Activated CD4-positive, alpha-beta memory T cell treated with anti-CD3 and anti-CD28 coated beads for 36 hours (primary cell): ENCODE measurements at places on chromosomes 13 and 19.

GRCh38 chr19:33406521-33407139, 33.1 kb downstream of the CEBPG start:
- H3K36me3 ChIP-seq: no peaks in the 10 kb centered on the region
- DNase-seq: peak; percentile 84
- H3K4me1 ChIP-seq: peaks cover 4% of the 10 kb centered on the region
- H3K27ac ChIP-seq: no peak overlapping the region

GRCh38 chr13:97948041-97948440, 5.4 kb upstream of the IPO5 start:
- no peak overlapping the region for H3K27ac ChIP-seq
- no peak for DNase-seq
- H3K36me3 ChIP-seq: peaks cover 2% of the 10 kb centered on the region
- no peak overlapping the region for H3K4me3 ChIP-seq

GRCh38 chr13:32838945-32839344, 177.3 kb upstream of the KL start:
- peaks cover 2% of the 10 kb centered on the region for H3K27me3 ChIP-seq
- no peak overlapping the region for H3K27ac ChIP-seq
- no peaks in the 10 kb centered on the region for H3K36me3 ChIP-seq
- no peaks in the 10 kb centered on the region for H3K4me1 ChIP-seq
- no peak for DNase-seq

DNA sequence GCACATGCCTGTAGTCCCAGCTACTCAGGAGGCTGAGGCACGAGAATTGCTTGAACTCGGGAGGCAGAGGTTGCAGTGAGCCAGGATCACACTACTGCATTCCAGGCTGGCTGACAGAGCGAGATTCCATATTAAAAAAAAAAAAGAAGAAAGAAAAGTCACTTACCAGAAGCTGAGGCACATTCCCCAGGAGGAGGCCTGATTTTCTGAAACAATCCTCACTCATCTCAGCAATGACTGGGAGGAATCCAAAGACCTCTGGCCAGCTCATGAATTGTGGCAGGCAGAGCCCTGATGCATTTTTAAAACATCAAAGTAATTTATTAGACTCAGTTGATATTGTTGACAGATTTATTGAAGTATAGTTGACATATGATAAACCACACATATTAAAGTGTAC, 206.3 kb downstream of the FOXO1 start:
- H3K36me3 ChIP-seq: no peaks in the 10 kb centered on the region
- H3K27ac ChIP-seq: no peak overlapping the region
- H3K4me1 ChIP-seq: peaks cover 2% of the 10 kb centered on the region
- no peak for DNase-seq
- no peak overlapping the region for H3K4me3 ChIP-seq
- no peaks in the 10 kb centered on the region for H3K27me3 ChIP-seq

- DNase-seq: no peak
- no peak overlapping the region for H3K4me3 ChIP-seq
- no peaks in the 10 kb centered on the region for H3K27me3 ChIP-seq
- no peaks in the 10 kb centered on the region for H3K4me1 ChIP-seq
These were observed 870.8 kb upstream of the SPRY2 start for GRCh38 chr13:81211713-81212112.

DNA sequence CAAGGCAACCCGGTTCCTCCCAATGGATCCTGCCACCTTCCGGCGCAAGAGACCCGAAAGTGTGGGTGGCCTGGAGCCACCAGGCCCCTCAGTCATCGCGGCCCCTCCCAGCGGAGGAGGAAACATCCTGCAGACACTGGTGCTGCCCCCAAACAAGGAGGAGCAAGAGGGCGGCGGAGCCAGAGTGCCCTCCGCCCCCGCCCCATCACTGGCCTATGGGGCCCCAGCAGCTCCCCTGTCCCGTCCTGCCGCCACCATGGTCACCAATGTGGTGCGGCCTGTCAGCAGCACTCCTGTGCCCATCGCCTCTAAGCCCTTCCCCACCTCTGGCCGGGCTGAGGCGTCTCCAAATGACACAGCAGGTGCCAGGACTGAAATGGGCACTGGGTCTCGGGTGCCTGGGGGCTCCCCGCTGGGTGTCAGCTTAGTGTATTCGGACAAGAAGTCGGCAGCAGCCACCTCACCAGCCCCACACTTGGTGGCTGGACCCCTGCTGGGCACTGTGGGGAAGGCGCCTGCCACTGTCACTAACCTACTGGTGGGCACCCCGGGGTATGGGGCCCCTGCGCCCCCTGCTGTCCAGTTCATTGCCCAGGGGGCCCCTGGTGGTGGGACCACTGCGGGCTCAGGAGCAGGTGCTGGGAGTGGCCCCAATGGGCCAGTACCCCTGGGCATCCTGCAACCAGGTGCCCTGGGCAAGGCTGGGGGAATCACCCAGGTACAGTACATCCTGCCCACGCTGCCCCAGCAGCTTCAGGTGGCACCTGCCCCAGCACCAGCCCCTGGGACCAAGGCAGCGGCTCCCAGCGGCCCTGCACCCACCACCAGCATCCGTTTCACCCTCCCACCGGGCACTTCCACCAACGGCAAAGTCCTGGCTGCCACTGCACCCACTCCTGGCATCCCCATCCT, 11.2 kb upstream of the PRR19 start:
- peak; percentile 59 for DNase-seq
- H3K27me3 ChIP-seq: no peaks in the 10 kb centered on the region
- H3K36me3 ChIP-seq: peaks cover 15% of the 10 kb centered on the region
- no peak overlapping the region for H3K27ac ChIP-seq

- H3K27me3 ChIP-seq: no peaks in the 10 kb centered on the region
- H3K4me3 ChIP-seq: no peak overlapping the region
- no peak for DNase-seq
- peaks cover 20% of the 10 kb centered on the region for H3K36me3 ChIP-seq
- H3K4me1 ChIP-seq: peaks cover 28% of the 10 kb centered on the region
These were observed 26.2 kb downstream of the RAP2A start for GRCh38 chr13:97460004-97460775.

GRCh38 chr19:17001603-17002183, 24.9 kb downstream of the CPAMD8 start:
- H3K4me1 ChIP-seq: peaks cover 22% of the 10 kb centered on the region
- peak overlapping the region; percentile 8 for H3K4me3 ChIP-seq
- peak; percentile 86 for DNase-seq
- H3K27ac ChIP-seq: peak overlapping the region; percentile 72
- no peaks in the 10 kb centered on the region for H3K36me3 ChIP-seq

DNA sequence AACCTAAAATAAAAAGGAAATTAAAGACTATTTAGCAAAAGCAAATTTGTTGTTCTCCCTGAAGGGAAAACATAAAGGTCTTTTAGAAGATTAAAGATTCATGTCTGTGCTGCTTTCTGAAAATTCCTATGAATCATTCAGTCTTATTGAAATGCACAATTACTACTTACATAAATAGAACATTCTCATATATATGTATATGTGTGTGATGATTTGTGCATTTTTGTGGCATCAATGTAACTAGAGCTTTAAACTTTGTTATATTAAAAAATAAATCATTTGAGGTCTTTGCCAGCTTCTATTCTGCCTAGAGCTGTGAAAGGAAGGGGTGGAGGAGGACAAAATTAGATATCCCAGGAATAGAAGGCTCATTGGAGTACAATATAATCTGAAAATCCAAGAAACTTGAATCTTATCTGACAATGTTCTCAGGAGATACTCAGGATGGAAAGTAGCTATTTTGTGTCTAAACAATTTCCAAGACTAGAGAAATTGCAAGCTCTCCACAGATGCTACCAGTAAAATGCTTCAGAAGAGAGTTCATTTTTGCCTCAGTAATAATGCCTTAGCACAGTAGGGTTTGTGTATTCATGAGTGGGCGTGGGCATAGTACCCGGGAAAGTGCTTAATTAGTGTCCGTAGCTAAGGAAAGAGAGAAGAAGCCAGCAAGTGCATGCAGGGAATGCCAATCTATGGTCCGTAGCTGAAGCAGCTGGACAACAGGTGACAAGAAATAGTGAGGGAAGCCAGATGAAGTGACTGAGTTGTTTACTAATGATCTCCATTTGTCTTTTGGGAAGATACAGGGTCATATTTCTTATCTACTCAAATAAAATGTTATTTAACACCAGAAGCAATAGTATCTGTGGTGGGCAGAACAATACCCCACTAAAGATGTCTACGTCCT, 395.5 kb upstream of the NBEA start:
- DNase-seq: no peak
- H3K36me3 ChIP-seq: no peaks in the 10 kb centered on the region
- no peaks in the 10 kb centered on the region for H3K4me1 ChIP-seq
- H3K27me3 ChIP-seq: no peaks in the 10 kb centered on the region

DNA sequence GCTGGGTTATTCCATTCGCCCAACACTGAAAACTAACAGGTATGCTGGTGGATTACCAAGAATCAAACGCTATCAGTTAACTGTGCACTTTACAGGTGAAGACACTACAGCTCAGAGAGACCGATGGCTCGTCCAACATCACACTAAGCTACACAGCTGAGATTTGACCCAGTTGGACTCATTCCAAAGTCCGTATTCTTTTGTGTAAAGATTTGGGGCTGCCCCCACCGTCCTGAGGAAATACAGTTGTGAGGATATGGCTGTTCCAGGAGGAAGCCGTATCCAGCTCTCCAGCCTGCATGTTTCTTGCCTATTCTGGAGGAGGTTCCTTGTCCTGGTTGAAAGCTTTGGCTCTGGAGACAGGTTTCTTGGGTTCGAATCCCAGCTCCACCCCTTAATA, 4.2 kb downstream of the ZSCAN5A start:
- DNase-seq: no peak
- H3K36me3 ChIP-seq: peaks cover 17% of the 10 kb centered on the region
- H3K4me1 ChIP-seq: peaks cover 19% of the 10 kb centered on the region
- H3K27ac ChIP-seq: no peak overlapping the region
- H3K27me3 ChIP-seq: no peaks in the 10 kb centered on the region

GRCh38 chr19:18480006-18480691, 41.7 kb downstream of the ELL start:
- H3K4me3 ChIP-seq: no peak overlapping the region
- peak overlapping the region; percentile 96 for H3K27ac ChIP-seq
- no peaks in the 10 kb centered on the region for H3K27me3 ChIP-seq
- peaks cover 91% of the 10 kb centered on the region for H3K4me1 ChIP-seq
- no peak for DNase-seq

DNA sequence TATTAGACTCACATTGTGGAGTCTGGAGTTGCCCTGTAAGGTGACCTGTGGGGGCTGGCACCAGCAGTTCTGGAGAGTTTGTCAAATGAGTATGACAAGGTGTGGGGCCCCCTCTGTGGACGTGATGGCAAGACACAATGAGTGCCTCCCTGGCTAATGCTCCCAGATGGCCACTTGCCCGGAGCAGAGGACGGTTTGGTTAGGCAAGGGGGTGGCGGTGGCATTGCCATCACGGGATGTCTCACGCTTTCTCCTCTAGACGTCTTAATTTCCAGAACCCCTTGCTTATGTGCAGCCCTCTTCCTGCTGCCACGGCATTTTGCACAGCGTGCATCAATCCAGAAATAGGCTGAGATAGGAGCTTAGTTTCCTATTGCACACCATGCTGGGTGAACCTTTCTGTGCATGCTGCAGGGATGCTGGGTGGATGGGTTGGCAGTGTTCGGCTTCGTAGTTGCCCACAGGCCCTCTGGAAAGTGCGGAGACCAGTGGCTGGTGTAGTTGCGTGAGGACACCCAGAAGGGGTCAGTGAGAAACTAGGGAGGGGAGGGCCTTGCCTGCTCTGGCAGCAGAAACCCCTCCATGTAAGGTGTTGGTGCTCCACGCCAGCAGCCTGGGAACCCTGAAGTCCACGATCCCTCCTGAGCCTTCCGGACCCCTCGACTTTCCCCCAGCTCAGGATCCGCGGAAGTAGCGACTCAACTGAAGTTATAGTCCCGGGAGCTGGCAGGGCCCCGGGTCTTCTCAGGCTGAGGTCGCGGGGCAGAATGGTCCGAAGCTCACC, 18.1 kb upstream of the LRP3 start:
- peaks cover 30% of the 10 kb centered on the region for H3K4me1 ChIP-seq
- H3K36me3 ChIP-seq: peaks cover 7% of the 10 kb centered on the region
- peaks cover 3% of the 10 kb centered on the region for H3K27me3 ChIP-seq
- peak overlapping the region; percentile 96 for H3K27ac ChIP-seq
- DNase-seq: peak; percentile 50

GRCh38 chr19:42251572-42252358, 3.2 kb downstream of the ERF start:
- peak overlapping the region; percentile 80 for H3K4me3 ChIP-seq
- H3K27me3 ChIP-seq: no peaks in the 10 kb centered on the region
- peak overlapping the region; percentile 86 for H3K27ac ChIP-seq
- peaks cover 34% of the 10 kb centered on the region for H3K4me1 ChIP-seq
- no peak for DNase-seq

GRCh38 chr19:17200408-17201079, 14.6 kb upstream of the USE1 start:
- no peak overlapping the region for H3K27ac ChIP-seq
- peaks cover 50% of the 10 kb centered on the region for H3K36me3 ChIP-seq
- H3K4me3 ChIP-seq: no peak overlapping the region
- no peaks in the 10 kb centered on the region for H3K4me1 ChIP-seq
- H3K27me3 ChIP-seq: no peaks in the 10 kb centered on the region

- H3K27ac ChIP-seq: peak overlapping the region; percentile 24
- DNase-seq: peak; percentile 33
- H3K4me3 ChIP-seq: no peak overlapping the region
These were observed 96.3 kb downstream of the MYCBP2 start for GRCh38 chr13:77230560-77230959.

- no peak overlapping the region for H3K4me3 ChIP-seq
- DNase-seq: no peak
- no peak overlapping the region for H3K27ac ChIP-seq
- no peaks in the 10 kb centered on the region for H3K4me1 ChIP-seq
These were observed 387.4 kb downstream of the DLEU7 start for GRCh38 chr13:50456111-50456510.

GRCh38 chr19:13060964-13061927, 41.4 kb downstream of the LYL1 start:
- no peaks in the 10 kb centered on the region for H3K36me3 ChIP-seq
- peak overlapping the region; percentile 70 for H3K4me3 ChIP-seq
- peaks cover 8% of the 10 kb centered on the region for H3K4me1 ChIP-seq

DNA sequence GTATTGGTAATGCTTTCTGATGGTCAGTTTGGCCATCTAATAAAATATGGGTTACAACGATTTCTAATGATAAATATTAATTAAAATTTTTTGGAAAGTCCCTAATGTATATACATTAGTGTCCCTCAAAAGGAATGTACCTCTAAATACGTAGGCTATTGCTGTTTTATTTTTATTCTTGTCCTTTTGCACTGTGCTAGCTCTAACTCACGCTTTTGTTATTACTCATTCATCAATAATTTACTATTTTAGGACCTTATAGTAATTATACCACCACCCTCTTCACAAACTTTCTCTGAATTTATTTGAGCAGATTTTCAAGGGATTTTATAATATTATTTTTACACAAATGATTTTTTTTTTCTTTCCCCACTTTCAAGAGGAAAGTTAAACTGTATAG, 795.9 kb upstream of the PCDH9 start:
- H3K27me3 ChIP-seq: no peaks in the 10 kb centered on the region
- no peak for DNase-seq
- H3K4me1 ChIP-seq: no peaks in the 10 kb centered on the region
- no peaks in the 10 kb centered on the region for H3K36me3 ChIP-seq

- no peaks in the 10 kb centered on the region for H3K36me3 ChIP-seq
- H3K27ac ChIP-seq: no peak within 1 kb of the TSS
- H3K27me3 ChIP-seq: peaks cover 54% of the 10 kb centered on the region
- no peak within 1 kb of the TSS for H3K4me3 ChIP-seq
- DNase-seq: peak; percentile 35
- H3K4me1 ChIP-seq: peaks cover 13% of the 10 kb centered on the region
These were observed at the start of gene SLITRK1 for GRCh38 chr13:83881917-83882605. Gene SLITRK1 (minus strand): TSS chr13:83882474. CDS start chr13:83881507, 967 bp downstream.
